Astrocyte (in vitro differentiated cells and primary cell): ENCODE measurements at places on chromosomes 6 and 20. TPM values are rescaled to one million over a fixed set of nuclear protein-coding genes. Genes with fewer than 3 reads are reported as not detected.

GRCh38 chr6:132333639-132334520 is 67.4 kb downstream of the MOXD1 start:
- peaks cover 12% of the 10 kb centered on the region for H3K4me1 ChIP-seq
- peak overlapping the region; percentile 7 for H3K27ac ChIP-seq
- DNase-seq, result peak; percentile 93
- no peaks in the 10 kb centered on the region for H3K27me3 ChIP-seq

- DNase-seq, result peak; percentile 16
- no peaks in the 10 kb centered on the region for H3K4me1 ChIP-seq
- H3K27ac ChIP-seq, result no peak overlapping the region
- H3K36me3 ChIP-seq, result no peaks in the 10 kb centered on the region
- H3K27me3 ChIP-seq, result no peaks in the 10 kb centered on the region
These were observed 206.7 kb upstream of the AGPAT4 start for GRCh38 chr6:161480421-161481155.

- H3K36me3 ChIP-seq, result no peaks in the 10 kb centered on the region
- no peaks in the 10 kb centered on the region for H3K4me1 ChIP-seq
- no peaks in the 10 kb centered on the region for H3K27me3 ChIP-seq
- DNase-seq, result no peak
- H3K27ac ChIP-seq, result no peak overlapping the region
- H3K4me3 ChIP-seq, result no peak overlapping the region
These were observed 21.0 kb downstream of the BANF2 start for GRCh38 chr20:17720755-17721154.

GRCh38 chr6:97405818-97406409 is 122.9 kb upstream of the MMS22L start:
- DNase-seq, result no peak
- H3K27ac ChIP-seq, result no peak overlapping the region
- H3K4me3 ChIP-seq, result no peak overlapping the region
- no peaks in the 10 kb centered on the region for H3K36me3 ChIP-seq
- no peaks in the 10 kb centered on the region for H3K27me3 ChIP-seq

GRCh38 chr6:168611691-168612090 is 170.7 kb downstream of the SMOC2 start:
- no peak for DNase-seq
- no peaks in the 10 kb centered on the region for H3K36me3 ChIP-seq
- H3K4me1 ChIP-seq, result no peaks in the 10 kb centered on the region
- H3K4me3 ChIP-seq, result no peak overlapping the region

Gene C20orf96
- total RNA-seq, result 10.1 and 10.7 TPM in 2 replicates

Gene MAPK13
- total RNA-seq, result 4.5 and 5.8 TPM in 2 replicates

- H3K27me3 ChIP-seq, result no peaks in the 10 kb centered on the region
- DNase-seq, result no peak
- H3K27ac ChIP-seq, result no peak overlapping the region
- peak overlapping the region; percentile 99 for H3K4me3 ChIP-seq
- H3K36me3 ChIP-seq, result peaks cover 19% of the 10 kb centered on the region
These were observed 1.2 kb downstream of the ESF1 start for GRCh38 chr20:13783528-13783927.

DNA sequence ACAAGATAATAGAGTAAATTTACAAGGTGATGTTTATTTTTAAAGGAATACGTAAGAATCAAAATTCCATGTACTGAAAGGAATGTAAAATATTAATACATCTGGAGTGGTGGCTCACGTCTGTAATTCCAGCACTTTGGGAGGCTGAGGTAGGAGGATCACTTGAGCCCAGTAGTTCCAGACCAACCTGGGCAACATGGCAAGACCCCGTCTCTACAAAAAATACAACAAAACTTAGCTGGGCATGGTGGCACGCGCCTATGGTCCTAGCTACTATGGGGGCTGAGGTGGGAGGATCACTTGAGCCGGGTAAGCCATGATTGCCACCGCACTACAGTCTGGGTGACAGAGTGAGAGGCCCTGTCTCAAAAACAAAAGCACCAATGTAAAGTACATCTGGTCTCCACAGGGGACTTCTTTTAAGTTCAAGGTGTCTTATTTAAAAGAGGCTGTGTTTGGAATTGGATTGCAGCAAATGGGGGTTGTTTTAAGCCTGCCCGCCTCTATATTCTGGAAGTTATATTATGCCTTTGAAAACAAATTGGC is 36.9 kb downstream of the ARID1B start:
- no peak overlapping the region for H3K4me3 ChIP-seq
- no peaks in the 10 kb centered on the region for H3K36me3 ChIP-seq
- H3K27ac ChIP-seq, result no peak overlapping the region
- no peaks in the 10 kb centered on the region for H3K4me1 ChIP-seq
- no peak for DNase-seq
- H3K27me3 ChIP-seq, result no peaks in the 10 kb centered on the region
